ENCODE measurements at places on chromosomes 11 and 22.

DNA sequence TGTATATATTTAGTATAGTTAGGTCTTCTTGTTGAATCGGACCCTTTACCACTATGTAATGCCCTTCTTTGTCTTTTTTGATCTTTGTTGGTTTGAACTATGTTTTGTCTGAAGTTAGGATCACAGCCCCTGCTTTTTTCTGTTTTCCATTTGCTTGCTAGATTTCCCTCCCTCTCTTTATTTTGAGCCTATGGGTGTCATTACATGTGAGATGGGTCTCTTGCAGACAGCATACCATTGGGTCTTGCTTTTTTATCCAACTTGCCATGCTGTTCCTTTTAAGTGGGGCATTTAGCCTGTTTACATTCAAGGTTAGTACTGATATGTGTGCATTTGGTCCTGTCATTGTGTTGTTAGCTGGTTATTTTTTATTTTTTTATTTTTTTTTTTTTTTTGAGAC lies 224.6 kb downstream of the INSC start:
- DNase-seq = no peak

DNA sequence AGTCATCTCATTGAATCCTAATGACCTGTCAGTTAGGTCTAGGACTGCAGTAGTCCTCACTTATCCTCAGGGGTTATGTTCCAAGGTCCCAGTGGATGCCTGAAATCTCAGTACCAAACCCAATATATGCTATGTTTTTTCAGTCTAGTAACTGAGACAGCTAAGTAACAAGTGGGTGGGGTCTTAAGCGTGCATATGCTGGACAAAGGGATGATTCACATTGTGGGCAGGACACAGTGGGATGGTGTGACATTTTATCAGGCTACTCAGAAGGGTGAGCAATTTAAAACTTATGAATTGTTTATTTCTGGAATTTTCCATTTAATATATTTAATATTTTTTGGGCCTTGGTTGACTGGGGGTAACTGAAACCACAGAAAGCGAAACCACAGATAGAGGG lies 29.0 kb downstream of the DDX10 start:
- DNase-seq = no peak

GRCh38 chr11:83364500-83365045 lies 78.4 kb upstream of the CCDC90B start:
- DNase-seq = no peak

DNA sequence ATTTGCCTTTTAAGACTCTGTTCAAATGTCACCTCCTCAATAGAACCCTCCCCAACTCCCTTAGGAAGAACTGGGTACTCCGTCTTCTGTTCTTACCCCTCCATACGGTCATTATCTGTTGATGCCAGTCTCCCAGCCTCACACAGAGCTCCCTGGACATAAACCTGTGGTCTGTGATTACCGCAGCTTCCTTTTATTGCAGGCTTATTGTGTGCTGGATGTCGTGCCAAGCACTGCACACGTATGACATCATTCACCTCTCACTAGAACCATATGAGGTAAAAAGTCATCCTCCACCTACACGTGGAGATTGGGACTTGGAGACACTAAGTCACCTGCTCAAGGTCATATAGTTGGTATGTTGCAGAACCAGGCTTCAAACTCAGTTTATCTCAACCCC lies 15.3 kb downstream of the PTPN5 start:
- DNase-seq = no peak

DNA sequence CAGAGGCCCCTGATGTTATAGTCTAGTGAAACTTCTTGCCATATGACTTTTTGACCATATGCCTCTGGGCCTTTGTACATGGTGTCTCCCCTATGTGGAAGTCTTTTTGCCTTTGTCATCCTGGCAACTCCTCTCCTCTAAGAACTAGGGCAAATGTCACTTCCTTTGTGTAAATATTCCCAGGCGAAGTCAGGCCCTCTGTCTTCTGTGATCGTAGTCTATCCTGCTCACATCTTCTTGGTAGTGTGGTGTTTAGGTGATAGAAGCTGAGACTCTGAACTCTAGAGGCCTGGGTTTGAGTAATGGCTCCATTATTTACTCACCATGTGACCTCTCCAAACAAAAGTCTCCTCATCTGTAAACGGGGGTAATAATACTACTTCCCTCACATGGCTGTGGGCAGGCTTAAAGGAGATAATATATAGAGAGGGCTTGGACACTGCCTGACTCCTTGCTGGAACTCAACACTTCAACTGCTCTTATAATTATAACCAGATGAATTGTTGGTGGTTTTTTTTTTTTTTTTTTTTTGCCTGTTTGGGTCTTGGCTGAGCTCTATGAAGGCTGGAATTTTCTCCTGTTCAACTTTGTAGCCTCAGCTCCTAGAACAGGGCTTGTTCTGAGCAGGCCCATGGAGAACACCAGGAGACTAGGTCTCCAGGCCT lies 43.8 kb downstream of the INSC start:
- no peak for DNase-seq

Data from endothelial cell (in vitro differentiated cells).